Activated CD4-positive, alpha-beta T cell treated with anti-CD3 and anti-CD28 coated beads, Interleukin-2, amount 50 U/mL, for 1 hour (primary cell): ENCODE measurements at places on chromosomes 2 and 18.

GRCh38 chr2:173806761-173807160 is 158.4 kb downstream of the SP3 start:
- DNase-seq, result no peak

DNA sequence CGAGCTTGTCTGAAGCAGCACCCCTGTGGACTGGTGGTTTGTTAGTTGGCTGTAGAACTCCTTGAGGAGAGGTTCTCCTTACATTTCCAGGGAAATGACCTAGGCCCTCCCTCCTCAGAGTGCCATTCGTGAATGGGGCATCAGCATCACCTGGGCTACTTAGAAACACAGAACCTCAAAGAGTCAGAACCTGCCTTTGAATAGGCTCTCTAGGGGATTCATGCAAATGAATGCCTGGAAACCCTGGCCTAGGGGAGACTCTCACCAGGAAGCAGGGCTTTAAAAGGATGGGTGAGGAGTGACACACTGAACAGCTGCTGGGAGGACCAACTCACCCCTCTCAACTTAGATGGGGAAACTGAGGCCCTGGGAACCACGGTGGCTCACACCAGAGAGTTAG is 2.1 kb upstream of the MOCOS start:
- no peak for DNase-seq

DNA sequence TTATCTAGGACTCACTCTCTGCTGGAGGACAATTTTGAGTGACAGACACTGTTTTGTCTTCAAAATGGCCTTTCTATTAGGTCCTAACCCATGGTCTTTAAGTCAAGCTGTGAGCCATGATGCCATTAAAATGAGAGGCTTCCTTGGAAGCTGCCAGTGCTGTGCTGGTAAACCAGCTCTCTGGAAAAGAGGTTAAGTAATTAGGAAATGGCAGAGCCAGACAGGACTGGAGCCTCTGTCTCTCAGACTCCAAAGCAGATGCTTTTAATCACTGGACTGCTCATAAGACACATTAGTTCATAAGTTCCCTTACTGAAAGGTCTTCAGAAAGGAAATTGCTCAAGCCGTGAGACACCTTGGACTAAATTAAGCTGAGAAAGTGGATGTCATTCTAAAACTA is 25.8 kb upstream of the LHCGR start:
- DNase-seq, result no peak

DNA sequence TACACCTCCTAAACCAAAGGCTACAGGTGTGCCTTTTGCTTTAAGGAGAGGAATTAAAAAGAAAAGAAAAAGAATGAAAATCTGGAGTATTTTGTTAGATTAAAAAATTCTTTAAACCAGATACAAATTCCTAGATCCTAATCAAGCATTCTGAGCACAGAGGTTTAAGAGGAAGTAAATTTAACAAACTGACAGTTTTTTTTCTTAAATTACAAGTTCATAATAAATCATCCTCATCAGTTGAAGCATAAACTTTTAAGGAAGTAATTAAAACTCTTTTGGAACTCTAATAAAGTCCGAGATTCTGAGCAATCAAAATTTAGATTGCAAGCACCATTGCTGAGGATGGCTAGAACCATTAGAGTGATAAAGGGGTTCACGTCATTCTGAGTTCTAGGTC is 75.1 kb downstream of the POLE4 start:
- no peak for DNase-seq

DNA sequence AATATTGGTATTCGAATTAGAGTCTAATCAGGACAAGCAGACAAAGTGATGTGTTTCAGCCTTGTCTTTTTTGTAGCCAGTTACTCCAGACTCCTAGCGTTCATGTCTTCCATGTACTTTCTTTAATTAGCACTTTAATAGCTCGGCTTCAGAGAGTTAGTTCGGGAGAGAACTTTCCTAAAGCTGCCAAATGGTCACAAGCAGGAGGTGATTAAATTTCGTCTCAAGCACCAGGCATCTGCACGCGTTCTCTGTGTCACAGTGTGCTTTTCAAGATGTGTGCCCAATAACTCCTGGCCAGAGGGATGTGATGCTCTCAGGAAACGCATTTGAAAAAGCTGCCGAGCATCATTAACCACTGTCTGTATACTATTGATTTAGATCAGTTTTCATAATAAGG is 790.8 kb downstream of the SOCS6 start:
- DNase-seq, result no peak

- DNase-seq, result peak; percentile 31
These were observed 5.8 kb upstream of the DGUOK start for GRCh38 chr2:73920577-73921545.

DNA sequence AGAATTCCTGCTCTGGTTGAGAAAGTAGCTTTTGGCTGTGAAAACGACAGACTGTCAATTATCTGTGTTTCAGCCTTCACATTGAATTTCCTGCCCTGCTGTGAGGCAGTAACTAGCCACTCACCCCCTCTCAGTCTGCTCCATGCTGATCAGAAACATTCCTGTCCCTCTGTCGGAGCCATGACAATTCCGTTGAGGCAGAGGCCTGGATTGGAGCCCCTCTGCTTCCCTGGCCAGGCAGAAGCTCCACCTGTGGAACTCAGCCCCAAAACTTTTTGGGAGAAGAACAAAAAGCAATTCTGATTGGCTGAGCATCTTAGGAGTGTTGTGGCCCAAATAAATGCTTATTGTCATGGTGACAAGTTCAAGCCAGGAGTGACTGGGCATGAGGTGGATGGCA is 60.0 kb downstream of the APOB start:
- no peak for DNase-seq

GRCh38 chr2:54634564-54635511 is 88.6 kb upstream of the EML6 start:
- no peak for DNase-seq

- DNase-seq, result no peak
These were observed 95.5 kb upstream of the ATG16L1 start for GRCh38 chr2:233156001-233156400.

DNA sequence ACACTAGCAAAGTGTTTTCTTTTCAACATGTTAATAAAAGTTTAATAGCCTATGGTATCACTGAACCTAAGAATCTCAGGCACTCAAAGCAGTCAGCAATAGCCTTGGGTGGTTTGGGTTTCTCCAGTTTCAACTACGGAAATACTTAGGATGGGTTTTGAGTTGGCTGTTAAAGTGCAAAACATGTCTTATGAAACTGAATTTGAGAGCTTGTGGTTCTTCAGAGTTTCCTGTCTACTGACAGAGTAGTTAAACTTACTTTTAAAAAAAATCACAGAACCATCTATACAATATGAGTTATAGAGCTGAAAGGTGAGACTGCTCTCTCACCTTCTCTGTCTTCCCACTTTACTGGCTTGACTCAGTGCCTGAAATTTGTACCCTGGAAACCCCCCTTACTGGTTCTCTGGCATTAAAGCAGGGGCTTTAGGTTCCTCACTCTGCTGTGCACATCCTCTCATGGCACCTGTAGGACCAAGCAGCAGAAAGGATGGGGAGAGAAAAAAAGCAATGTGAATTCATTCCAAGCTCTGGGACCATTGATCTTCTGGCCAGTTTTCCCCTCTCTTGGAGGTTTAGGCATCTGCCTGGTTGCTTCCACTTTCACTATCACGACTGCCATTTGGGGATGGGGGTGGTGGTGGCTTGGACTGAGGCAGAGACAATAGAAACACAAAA is 18.1 kb downstream of the CCDC141 start:
- no peak for DNase-seq

- no peak for DNase-seq
These were observed 61.5 kb upstream of the KLF7 start for GRCh38 chr2:207227062-207227748.

- DNase-seq, result no peak
These were observed 195.1 kb downstream of the SEPTIN10 start for GRCh38 chr2:109418716-109419115.

- DNase-seq, result no peak
These were observed 120.2 kb downstream of the CD8B2 start for GRCh38 chr2:106607371-106607770.

DNA sequence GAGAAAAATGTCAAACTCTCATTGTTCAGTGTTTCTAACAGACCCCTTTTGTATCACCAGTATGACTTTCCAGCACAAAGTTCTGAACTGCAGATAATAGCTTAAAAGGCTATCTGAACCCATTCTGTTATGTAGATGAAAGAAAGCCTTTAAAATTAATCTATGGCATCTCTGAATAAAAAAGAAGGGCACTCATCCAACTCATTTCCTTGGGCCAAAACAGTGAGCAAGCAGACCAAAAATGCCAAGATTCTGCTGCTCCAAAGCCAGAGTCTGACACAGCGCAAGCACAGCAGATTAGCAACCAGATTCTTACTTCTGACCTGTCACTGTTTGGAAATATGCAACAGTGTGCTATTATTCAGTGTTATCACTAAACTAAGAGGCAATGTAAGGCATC is 22.6 kb upstream of the ITGA6 start:
- DNase-seq, result no peak

DNA sequence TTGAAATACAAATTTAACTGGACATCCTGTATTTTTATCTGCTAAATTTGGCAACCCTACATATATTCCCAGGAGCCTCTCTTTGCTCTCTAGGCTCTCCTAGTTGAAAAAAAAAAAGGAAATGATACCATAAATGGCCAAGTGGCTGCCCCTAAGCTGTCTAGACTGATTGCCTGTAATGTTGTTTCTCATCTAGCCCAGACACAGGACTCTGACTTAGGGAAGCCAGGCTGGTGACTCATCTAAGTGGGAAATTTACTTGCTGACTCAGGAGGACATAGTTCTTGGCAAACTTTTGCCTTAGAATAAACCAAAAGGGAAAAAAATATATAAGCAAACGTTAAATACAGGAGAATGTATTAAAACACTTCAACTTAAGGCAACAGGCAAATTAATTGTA is 14.6 kb upstream of the ITGAV start:
- DNase-seq, result no peak

- DNase-seq, result no peak
These were observed 2.3 kb downstream of the SCN1A start for GRCh38 chr2:166125557-166125956.

- no peak for DNase-seq
These were observed 16.5 kb downstream of the STRN start for GRCh38 chr2:36949845-36950244.

DNA sequence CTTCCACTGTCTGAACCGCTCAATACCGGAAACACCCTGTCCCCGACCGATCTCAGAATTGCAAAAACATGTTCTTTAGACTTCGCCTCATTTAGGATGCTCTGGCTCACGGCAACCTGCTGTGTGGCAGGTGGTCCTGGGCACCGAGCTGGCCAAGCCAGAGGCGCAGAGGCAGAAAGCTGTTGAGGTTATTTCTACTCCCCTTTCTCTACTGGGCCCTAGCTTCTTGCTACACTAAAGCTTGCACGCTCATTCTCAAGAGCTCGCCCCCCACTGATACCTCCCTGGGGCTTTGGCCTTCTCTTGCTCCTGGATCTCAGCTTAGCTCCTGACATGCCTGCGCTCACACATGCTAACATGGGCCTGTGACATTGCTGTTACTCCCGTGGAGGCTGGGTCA is 417.4 kb downstream of the LPIN1 start:
- DNase-seq, result no peak

DNA sequence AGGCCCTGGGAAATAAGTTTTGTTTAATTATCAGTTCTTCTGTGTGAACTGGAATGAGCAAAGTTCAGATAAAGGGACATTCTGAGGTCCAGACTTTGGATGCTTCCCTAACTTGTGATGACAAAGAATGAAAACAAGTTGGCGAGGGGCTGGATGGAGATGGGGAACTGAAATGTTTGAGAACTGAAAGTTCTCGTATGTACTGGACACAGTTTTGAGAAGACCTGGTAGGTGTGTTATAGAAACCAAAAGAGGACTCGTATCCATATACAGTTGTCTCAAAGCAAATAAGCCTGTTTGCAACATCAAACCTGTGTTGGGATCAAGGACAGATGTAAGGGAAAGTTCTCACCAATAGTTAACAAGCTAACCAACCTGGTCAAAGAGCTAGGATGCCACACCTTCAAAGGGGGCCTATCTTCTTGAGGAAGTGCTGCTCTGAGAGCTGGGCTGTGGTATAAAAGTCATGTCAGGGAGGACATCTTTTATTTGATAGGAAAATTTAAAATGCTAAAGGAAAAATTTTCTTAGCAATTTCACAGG is at the start of gene UPP2:
Gene UPP2 (plus strand): TSS at position 493 of the 543 bp plus-strand sequence. CDS start 188 bp downstream, outside the sequence.
- DNase-seq, result no peak

DNA sequence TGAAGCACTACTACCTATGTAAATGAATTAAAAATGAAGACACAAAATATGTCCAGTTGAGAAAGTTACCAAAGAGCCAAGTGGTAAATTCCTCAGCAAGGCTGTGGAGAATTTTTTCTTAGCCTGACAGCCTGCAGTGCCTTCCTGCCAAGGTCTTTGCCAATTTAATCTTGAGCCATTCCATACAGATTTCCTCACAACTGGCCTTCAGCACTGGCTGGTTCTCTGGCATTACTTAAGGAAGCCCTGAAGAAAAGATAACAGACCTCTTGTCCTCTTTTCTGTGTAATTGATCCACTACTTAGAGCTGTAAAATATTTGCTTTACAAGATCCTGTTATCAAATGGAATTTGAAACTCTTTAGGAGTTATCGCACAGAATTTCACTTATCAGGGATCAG is 334.2 kb upstream of the LRRTM1 start:
- DNase-seq, result no peak

DNA sequence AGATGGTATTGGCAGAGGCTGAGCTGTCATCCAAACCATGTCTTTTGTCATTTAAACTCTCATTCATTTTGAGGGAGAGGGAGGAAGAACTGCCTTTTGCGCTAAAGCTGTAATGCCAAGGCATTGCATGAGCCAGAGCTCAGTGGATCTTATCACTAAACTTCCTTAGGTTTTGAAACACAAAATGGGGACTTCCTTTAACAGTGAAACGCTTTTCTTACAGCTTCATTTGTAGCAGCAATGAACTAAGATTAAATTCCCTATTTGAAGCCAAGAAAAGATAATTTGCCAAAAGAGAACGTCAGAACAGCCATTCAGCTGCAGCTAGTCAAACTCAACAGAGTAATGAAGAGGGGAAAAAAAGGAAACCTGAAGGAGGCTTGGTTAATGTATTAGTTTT is 143.5 kb upstream of the MMADHC start:
- no peak for DNase-seq

DNA sequence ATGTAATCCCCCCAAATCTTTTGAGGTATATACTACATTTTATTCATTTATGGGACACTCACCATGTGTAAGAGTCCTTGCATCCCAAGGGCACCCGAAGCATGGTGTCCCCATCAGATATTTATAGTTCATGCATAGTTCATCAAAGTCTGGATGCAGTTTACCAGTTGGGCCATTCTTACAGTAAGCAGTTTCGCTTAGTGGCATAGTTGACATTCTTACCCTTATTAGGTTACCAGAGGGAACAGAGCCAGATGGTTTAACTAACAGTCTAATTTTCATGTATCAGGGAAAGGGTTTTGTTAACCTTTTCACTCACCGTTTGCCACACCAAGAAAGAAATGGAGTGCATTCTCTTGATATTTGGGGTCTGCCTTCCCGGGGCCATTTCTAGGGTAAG is 7.1 kb downstream of the ZNF407 start:
- DNase-seq, result no peak
